ENCODE measurements at places on chromosomes 5 and 9.

DNA sequence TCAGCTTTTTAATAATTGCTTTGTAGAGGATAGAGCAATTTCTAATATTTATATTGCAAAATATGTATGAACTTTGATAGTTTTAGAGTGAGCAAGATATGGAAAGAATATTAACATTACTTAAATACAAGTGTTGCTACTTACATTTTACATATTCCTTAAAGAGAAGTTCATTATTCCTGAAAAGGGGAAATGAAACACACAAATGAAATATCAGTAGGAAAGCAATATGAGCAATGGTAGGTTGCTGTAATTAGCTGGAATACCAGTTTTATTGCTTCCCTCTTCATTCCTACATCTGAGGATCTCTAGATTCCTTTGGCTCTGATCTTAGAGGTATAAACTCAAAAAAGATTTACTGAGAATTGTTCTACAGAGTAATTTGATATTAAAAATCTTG, 414.1 kb downstream of the FAM170A start:
- DNase-seq = no peak

DNA sequence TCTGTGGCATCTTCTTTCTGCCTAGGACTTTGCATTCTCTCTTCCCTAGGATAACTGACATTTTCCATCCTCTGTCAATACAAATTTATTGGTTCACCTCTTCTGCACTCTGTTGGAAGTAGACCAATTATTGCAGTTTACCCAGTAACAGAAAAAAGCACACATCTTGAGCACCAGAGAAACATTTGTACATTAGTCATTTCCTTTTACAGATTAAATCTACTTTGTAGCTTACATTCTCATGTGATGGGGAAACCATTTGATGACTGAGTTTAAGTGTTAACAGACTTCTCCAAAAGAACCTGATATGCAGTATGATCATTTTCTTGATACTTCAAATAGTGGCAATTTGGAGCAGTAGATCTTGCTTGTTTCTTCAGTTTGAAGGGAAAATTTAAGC, 1098.8 kb downstream of the DTWD2 start:
- DNase-seq = no peak

GRCh38 chr9:20811872-20812271, 127.8 kb downstream of the FOCAD start:
- DNase-seq = no peak

- no peak for DNase-seq
These were observed 52.4 kb downstream of the DMXL1 start for GRCh38 chr5:119123280-119123679.

GRCh38 chr9:16441791-16442190, 428.7 kb downstream of the BNC2 start:
- DNase-seq = no peak

DNA sequence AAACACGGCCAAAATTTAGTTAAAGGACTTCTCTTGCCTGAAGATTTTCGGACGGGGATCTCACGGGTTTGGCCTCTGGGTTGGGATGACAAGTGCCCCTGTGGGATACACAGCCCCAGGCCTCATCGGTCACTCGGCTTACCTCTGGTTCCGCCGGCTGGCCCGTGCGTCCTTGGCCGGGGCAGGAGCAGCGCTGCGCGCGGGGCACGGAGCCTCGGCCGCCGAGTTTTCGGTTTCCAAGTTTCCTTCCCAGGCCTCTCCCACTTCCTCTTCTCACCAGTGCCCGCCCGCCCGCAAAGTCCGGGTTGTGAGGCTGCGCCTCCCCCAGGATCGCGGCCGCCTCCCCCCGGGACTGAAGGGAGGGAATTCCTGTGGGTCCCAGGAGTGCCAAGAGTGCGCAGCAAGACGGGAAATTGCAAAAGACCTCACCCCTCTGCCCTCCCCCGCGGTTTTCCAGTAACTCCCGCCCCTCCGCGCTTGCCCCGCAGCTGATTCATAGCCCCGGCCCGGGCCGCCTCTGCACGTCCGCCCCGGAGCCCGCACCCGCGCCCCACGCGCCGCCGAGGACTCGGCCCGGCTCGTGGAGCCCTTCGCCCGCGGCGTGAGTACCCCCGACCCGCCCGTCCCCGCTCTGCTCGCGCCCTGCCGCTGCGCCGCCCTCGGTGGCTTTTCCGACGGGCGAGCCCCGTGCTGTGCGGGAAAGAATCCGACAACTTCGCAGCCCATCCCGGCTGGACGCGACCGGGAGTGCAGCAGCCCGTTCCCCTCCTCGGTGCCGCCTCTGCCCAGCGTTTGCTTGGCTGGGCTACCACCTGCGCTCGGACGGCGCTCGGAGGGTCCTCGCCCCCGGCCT, at the start of gene OSMR:
TSS of gene OSMR (plus strand) at position 487 of the 853 bp plus-strand sequence. CDS start 23,033 bp downstream, outside the sequence.
- peak; percentile 98 for DNase-seq

DNA sequence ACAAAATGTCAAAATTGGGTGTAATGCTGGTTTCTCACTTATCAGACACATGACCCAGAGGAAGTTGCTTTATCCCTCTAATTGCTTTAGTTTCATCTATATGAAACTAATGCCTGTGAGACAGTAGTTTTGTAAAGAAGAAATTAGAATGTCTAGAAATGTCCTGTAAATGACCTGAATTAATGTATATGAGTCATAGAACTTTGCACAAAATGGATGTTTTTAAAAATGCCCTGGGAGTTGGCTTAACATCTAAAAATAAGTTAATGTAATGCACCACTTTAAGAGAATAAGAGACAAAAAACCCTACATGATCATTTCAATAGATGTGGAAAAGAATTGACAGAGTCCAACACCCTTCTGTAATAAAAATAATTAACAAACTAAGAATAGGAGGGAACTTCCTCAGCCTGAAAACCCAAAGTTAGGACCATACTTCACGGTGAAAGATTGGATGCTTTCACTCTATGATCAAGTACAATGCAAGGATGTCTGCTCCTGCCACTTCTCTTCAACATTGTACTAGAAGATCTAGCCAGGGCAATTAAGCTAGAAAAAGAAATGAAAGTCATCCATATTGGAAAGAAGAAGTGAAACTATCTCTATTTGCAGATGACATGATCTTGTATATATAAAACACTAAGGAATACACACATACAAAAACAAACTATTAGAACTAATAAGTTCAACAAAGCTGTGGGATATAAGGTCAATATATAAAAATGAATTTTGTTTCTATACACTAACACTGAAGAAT, 117.9 kb downstream of the MELK start:
- DNase-seq = no peak

- DNase-seq = no peak
These were observed 135.2 kb downstream of the SMARCA2 start for GRCh38 chr9:2150338-2150737.

DNA sequence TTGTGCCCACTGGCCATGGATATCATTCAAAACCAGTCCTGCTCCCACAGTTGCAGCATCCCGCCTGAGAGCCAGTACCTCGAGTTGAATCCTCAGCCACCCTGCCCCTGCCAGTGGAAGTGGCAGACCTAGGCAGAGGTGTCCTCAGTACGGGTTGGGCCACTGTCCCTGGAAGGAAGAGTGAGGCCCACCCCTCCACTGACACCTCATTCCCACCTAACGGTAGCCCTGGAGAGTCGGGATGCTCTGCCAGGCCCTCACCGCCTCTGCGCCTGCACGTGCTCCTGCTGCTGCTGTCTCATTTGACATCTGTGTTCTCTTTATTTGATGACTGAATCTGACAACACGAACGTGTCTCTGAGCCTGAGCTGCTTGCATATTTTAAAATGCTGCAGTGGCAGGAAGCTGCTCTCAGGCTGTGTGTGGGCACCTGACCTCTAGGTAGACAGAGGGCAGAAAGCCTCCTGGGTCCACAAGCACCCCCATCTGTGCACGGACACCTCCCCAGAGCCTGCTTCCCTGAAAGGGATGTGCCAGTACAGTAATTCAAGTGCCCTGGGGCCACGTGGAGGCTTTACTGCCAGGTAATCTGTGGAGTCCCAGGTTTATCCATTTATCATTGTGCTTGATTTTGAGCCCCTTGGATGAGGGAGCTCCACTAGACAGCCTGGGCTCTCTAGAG, 194.7 kb downstream of the CACNA1B start:
- peak; percentile 79 for DNase-seq

DNA sequence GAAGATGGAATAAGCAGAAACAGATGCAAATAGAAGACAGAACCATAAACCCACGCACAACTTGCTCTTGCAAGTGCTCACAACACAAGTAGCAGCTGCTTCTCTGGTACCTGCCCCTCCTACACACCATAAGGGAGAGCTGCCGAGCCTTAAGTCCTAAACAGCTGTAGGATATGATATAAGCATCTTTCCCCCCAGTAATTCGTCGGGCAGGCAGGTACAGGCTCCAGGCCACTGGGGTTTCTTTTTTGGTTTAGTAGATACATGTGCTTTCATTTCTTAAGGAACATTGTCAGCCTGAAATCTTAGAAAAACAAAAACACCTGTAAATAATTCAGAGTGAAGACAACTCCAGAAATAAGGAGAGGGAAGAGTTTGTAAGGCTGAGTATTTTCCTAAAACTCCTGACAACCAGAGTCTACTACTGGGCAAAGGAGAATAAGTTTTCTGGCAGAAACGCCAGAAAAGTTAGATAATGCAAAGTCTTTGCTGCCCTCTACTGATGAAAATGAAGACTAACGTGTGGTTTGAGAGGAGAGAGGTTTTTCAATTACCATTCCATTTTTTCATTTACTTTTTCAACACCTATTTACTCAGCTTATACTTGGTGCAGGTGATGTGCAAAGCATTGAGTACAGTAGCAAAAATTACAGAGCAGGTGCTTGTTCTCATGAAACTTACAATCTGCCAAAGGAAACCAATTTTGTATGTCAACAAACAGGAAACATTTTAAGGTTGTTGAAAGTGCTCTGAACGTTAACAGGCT, 20.1 kb upstream of the TCERG1 start:
- no peak for DNase-seq

DNA sequence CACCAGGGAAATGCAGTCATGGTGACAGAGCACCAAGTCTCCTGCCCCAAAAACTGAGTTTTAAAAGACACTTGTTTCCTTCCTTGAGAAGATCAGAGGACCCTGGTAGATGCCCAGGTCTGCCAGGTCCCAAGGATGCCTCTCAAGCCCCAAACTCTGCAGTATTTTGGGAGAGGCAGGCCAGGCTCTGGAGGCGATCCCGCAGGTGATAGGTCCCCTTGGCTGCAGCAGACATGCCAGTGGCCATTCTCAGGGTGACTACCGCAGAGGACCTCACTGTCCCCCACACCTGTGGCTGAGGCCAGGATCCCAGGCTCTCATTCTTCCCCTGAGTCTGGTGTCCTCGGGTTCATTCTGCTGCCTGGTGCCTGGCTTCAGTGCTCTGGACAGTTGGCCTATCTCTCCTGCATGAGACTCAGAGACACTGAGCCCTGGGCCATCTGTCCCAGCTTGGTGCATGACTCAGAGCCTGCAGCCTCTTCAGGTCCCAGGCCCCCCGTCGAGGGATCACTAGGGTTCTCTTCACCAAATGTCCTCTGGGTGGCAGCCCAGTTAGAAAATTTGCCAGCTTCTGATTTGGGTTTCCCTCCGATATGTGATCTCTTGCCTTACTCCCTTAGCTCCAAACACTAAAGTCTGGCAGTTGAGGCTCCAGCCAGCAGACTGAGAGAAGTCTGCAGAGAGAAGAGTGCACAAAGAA, 59.7 kb upstream of the GARNL3 start:
- DNase-seq = no peak

- DNase-seq = no peak
These were observed 341.2 kb upstream of the CTNND2 start for GRCh38 chr5:12245429-12245828.

DNA sequence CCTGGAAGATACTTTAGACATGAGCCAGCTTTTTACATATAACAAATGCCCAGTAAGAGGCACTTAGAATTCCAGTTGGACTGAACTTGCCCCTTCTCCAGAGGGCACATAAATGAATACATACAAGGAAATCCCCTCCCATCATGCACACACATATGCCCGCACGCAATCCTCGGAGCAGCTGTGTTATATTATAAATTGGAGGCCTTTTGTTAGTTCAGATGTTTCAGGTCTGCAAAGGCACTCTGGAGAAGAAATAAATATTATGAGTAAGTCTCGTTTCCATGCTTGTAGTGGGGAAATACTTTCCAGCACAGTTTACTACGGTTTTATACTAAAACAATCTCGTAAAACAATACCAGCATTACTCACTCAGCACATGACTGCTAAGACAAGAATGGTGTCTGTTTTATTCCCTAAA, 17.6 kb upstream of the MUSK start:
- DNase-seq = no peak

- peak; percentile 90 for DNase-seq
These were observed 51.7 kb upstream of the TUT7 start for GRCh38 chr9:86405926-86406325.

GRCh38 chr5:74289238-74289637, 351.3 kb downstream of the ENC1 start:
- DNase-seq = peak; percentile 17

DNA sequence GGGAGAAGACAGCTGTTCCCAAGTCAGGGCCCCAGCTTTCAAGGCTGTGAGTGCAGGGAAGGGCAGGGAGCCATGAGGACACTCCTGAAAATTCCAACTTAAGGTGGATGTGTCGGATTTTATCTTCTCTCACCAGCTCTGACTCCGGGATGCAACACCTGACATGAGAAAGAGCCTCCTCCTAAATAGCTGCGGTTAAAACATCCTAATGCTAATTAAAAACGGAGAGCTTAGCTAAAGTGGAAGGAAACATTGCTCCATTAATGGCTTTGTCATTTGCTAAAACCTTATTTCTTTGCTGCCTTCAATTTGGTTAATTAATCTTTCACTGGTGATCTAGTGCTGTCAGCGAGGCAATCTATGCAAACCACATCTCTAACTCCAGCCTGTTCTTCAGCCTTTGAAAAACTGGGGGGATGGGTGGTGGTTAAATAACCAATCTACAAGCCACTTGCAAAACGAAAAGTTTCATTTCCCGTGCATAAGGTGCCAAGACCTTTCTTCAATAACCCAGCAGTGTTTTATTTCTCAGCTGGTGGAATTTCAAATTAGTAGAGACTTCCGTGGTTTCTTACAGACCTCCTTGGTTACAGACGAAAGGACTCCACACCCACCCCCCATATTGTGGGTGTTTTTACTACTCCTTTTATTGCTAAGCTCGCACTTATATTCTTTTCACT, 379.6 kb downstream of the MLLT3 start:
- no peak for DNase-seq

DNA sequence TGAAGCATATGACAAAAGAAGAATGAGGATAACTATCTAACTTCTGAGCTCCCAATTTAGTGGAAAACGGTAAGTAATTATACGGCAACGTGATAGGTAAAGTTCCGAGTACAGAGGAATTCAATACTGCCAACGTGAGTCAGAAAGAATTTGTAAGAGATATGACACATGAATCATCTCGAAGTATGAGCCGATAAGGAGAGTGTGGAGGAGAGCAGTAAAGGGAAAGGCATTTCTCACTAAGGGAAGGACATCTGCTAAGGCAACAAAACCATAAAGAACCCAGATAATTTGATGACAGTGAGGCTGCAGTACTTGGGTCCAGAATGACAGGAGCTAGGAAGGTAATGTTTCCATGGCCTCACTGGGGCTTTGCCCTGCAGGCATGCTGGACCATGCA, 11.0 kb downstream of the MPDZ start:
- DNase-seq = no peak

DNA sequence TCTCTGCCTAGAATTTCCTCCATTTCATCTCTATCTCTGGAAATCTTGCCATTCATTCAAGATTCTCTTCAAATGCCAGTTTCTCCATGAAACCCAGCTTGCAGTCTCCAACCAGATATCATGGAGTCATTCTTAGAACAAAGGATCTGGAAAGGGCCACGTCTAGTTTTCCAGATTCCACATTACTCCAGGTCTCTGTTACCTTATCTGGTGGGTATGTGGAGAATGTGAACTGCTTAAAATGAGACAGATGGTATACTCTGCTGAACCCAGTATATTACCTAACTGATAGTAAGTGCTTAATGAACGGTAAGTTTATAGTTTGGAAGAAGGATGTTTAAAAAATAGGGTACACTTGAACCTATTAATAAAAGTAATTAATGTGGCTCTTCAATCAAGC, 52.3 kb upstream of the ZSWIM6 start:
- no peak for DNase-seq

- no peak for DNase-seq
These were observed 507.3 kb downstream of the ISL1 start for GRCh38 chr5:51890435-51891116.

Data from esophagus muscularis mucosa (tissue), 4 donors.